ENCODE measurements at places on chromosomes 13 and 19.

- no peak for DNase-seq
Measured at GRCh38 chr13:51249255-51249654, 27.1 kb downstream of the FAM124A start.

- no peak for DNase-seq
Measured at GRCh38 chr13:27638521-27638920, 16.8 kb downstream of the POLR1D start.

- DNase-seq = no peak
Measured at GRCh38 chr13:40121722-40122121, 466.3 kb downstream of the COG6 start.

GRCh38 chr19:52963247-52963618 is 552 bp upstream of the ZNF816 start:
- DNase-seq = no peak

DNA sequence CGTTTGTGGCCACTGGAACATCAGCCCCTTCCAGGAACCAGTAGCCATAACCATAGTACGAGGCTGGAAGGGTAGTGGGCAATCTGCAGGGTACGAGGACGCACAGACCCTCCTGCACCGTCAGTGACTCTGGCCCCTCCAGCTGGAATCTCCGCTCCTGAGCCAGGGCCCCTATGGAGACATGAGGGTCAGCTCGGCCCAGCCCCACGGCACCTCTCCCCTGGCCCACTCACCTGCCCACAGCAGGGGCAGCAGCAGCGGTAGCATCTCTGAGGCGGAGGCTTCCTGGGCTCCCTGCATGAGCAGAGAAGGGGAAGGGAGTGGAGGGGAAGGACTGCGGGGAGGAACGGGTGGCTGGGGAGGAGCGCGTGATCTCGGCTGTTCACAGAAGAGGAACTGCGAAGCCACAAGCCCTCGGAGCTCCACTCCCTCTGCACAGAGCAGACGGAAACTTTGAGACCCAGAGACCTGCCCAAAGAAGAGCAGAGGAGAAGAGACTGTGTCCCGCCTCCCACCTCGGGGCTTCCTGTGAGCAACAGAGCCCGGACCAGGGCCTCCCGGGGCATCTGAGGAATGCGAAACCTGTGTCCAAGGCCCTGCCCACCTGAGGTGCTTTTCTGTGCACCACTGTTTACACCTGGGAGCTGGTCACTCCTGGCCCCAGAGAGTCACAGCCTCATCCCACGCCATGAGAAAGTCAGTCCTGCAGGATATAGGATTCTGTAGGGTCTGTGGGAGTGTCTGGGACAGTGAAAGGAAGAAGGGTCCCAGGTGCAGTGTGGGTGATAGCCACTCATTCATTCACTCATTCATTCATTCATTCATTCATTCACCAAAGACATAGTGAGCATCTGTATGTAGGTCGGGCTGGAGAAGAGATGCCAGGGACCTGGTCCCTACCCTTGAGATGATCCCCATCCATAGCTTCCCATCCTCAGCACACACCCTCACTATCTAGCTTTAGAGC is at the start of gene SIGLEC6:
Gene SIGLEC6 (minus strand): TSS at position 322 of the 967 bp plus-strand sequence. CDS start 22 bp downstream, at position 300.
- no peak for DNase-seq

- no peak for DNase-seq
Measured at GRCh38 chr13:100399455-100399854, 189.1 kb downstream of the GGACT start.

- DNase-seq = no peak
Measured at GRCh38 chr13:83378908-83379307, 503.4 kb downstream of the SLITRK1 start.

- no peak for DNase-seq
Measured at GRCh38 chr13:113616281-113616906, 31.8 kb downstream of the TFDP1 start.

GRCh38 chr13:98147521-98147920 is 4.6 kb downstream of the FARP1 start:
- no peak for DNase-seq

GRCh38 chr13:29684441-29684840 is 89.0 kb upstream of the SLC7A1 start:
- no peak for DNase-seq

- no peak for DNase-seq
Measured at GRCh38 chr13:37288057-37288720, 182.7 kb upstream of the CSNK1A1L start.

DNA sequence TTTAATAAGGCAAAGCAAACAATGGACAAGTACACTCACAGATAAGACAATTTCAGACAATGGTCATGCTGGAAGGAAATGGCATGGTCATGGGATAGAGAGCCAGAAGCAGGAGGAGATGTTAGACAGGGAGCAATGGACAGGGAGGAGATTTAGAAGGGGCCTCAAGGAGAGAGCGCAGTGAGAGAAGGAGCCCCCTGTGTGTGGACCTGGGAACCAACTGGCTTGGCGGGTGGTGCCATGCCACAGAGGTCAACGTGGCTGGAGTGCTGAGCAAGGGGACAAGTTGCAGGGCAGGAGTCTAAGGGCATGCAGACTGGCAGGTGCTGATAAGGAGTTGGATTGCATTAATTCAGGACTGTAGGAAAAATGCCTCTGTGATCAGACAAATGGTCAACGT is 75.3 kb upstream of the UQCRFS1 start:
- DNase-seq = no peak

DNA sequence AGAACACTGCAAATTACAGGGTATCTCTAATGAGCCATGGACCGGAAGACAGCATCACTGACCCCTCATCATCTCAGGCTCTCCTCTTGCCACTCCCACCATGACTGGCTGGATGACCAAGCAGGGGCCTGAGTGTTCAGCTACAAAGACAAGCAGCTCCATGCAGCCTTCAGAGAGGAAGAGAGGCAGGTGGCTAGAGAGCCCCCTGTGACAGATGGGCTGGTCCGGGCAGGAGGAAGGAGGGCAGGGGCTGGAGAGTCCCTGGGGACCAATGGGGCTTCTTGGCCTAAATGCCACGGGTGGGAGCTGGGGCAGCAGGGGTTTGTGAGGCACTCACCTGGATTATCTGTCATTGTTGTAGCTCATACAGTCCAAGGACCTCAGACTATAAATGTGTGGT is 12.8 kb upstream of the RASA3 start:
- no peak for DNase-seq

DNA sequence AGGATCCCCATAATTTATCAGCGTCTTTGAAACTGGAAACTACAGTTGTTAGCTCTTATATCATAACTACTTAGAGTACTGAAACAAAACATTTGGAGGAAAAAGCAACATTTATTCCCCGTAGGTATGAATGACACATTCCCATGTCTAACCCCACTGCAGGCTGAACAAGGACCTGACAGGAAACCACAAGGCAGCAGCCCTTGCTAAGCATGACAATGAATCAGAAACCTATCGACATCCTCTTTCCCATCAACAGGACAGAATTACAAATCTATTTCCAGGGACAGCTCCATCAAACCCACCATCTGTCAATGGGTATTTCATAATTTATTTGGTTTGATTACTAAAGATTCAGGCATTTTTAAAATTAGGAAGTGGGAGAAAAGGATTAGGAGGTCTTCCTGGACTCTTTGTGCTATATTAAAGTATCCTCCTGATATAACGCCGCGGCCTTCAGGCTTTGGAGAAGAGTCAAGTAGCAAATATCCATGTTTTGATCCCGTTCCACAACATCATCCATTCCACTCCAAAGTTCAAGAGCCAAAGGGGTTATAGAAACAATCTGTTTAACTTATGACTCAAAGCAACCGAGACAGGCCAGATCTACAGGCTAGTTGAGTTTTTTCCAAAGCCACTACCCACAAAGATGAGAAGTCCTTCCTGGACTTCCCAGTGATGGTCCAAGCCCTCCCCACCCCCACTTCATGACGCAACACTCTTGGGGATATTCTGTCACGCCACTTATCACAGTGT is 51.1 kb downstream of the FAM216B start:
- no peak for DNase-seq

DNA sequence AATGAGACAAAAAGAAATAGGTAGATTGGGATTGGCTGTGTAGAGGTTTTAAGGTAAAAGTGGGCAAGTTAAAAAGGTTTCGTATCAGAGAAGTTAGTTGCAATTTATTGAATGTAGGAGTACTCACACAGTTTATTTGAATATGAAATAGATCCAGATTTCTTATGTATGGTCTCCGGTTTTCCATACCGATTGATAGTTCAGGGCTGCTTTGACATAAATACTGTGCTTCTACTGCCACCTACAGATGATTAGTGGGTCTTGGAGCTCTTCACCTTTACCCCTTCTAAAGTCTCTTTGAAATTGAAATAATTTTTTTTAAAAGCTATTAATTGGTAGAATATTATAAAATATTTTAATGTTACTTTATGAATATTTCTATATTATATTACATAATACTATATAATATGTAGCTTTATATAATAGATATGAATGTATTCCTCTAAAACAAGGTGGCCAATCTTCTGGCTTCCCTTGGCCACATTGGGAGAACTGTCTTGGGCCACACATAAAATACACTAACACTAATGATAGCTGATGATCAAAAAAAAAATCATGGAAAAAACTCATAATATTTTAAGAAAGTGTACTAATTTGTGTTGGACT is 7.7 kb upstream of the GPR18 start:
- DNase-seq = no peak

DNA sequence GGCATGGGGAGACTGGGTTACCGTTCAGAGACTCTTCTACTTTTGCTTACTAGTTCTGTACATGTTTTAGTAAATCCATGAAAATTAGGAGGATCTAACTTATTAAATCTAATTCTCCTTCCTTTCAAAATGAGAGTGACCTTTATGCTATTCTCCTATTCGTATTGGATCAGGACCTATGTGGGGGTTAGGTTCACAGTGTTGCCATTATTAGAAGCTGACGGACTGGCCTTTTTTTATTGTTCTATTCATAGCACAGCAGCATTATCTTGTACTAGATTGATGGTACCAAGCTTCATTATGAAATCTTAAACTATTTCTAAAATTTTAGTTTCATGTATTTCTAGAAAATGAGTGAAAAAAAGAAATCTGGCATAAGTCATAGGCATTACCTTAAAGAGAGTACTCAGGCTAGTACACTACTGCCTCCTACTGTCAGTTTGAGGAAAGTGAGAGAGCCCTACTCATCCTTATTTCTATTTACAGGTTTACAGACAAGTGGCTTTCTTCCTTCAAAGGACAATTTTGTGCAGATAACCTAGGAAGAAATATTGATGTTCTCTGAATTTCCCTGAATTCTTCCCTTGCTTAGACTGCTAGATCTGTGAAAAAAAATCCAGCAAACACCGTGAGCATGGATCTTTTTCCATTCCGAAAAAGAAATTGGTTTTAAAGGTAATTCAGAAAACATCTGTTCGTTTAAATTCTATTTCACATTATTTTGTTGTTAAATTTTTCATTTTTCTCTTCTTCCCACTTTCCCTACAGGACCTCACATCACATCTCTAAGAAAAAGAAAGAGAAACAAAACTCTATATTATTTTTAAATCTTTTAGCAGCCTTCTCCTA is 485.5 kb downstream of the DIAPH3 start:
- DNase-seq = no peak
